ENCODE measurements at places on chromosomes 7 and 10. TPM values are rescaled to one million over a fixed set of nuclear protein-coding genes. Genes with fewer than 3 reads are reported as not detected.

The ZNF92 gene
- total RNA-seq = 4.5 TPM

The ADRB1 gene
- total RNA-seq = not detected

The LEP gene
- 0.16 TPM for total RNA-seq

The AKR1C1 gene
- total RNA-seq = 48.6 TPM

All from cardiac atrium fibroblast (primary cell).